SJCRH30 (cell line): ENCODE measurements at places on chromosomes 16 and 17. TPM values are rescaled to one million over a fixed set of nuclear protein-coding genes. Genes with fewer than 3 reads are reported as not detected.

Gene CDRT15
- 0.36 and 0.66 TPM in 2 replicates for total RNA-seq

Gene METTL2A
- total RNA-seq = 30.1 and 33.8 TPM in 2 replicates

DNA sequence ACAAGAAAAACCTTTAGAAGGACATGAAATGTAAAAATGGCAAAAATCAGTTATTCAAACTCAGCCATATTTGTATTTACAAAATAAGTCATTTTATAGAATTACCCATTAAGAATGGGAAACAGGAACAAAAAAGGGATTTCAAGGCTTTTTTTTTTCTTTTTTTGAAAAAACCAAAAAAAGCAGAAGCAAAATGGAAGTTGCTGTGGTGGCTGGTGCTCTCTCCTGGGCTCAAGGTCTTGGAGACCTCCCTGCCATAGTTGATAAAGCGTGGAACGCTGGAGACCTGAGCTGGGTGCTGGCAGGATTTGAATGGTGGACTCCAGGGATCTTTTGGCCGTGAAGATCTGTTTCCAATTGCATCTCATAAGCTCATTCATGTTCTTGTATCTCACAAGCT, 3.1 kb downstream of the PLCG2 start:
- no peaks in the 10 kb centered on the region for H3K4me1 ChIP-seq
- DNase-seq = no peak
- H3K27ac ChIP-seq = no peak overlapping the region
- H3K36me3 ChIP-seq = no peaks in the 10 kb centered on the region
- no peak overlapping the region for H3K4me3 ChIP-seq

Gene ALOX12
- not detected in 2 replicates for total RNA-seq

DNA sequence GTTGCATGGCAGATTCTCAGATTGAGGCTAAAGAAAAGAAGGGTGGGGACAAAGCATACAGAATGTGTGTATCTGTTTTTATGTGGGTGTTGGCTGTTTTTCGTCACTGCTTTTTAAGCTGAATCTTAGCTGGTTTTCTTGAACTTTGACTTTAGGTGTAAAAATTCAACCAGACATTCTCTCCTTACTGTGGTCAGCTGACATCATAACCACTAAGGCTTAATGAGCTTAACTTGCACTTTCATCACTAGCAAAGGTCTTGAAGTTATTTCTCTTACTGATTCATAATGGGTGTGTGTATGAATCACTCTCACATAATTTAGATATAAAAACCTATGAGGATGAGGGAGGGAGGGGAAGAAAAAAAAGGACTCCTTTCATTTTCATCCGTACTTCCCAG, 4.0 kb upstream of the CDC6 start:
- H3K36me3 ChIP-seq = peaks cover 3% of the 10 kb centered on the region
- no peak overlapping the region for H3K4me3 ChIP-seq
- H3K27me3 ChIP-seq = no peaks in the 10 kb centered on the region
- H3K4me1 ChIP-seq = peaks cover 26% of the 10 kb centered on the region
- peak overlapping the region; percentile 80 for H3K27ac ChIP-seq

Gene CPHXL2
- total RNA-seq = not detected in 2 replicates

Gene CCL17
- total RNA-seq = not detected in 2 replicates

Gene PPY
- total RNA-seq = not detected in 2 replicates

- H3K27ac ChIP-seq = peak overlapping the region; percentile 36; the same call in 1 of the 2 replicates
- peaks cover 49% of the 10 kb centered on the region for H3K4me1 ChIP-seq
- DNase-seq = no peak
- no peaks in the 10 kb centered on the region for H3K36me3 ChIP-seq
Observed at GRCh38 chr17:40321961-40322357, 13.0 kb downstream of the RARA start.

GRCh38 chr17:80071116-80071841, 30.1 kb upstream of the GAA start:
- H3K27me3 ChIP-seq = no peaks in the 10 kb centered on the region
- DNase-seq = no peak
- no peak overlapping the region for H3K4me3 ChIP-seq
- no peaks in the 10 kb centered on the region for H3K36me3 ChIP-seq
- peaks cover 11% of the 10 kb centered on the region; the same call in 1 of the 2 replicates for H3K4me1 ChIP-seq

Gene DPH1
- total RNA-seq = 14.4 and 14.6 TPM in 2 replicates

DNA sequence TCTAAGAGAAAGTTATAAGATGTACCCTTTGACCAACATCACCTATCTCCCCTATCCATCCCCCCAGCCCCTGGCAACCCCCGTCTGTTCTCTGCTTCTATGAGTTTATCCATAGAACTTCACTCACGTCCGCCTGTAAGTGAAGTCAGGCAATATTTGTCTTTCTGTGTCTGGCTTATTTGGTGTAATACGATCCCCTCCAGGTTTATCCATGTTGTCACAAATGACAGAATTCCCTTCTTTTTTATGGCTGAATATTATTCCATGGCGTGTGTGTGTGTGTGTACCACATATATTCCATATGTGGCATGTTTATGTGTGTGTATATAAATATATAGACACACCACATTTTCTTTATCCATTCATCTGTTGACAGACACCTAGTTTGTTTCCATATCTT, 339.7 kb downstream of the CPPED1 start:
- no peak for DNase-seq
- H3K36me3 ChIP-seq = no peaks in the 10 kb centered on the region
- no peaks in the 10 kb centered on the region for H3K27me3 ChIP-seq
- no peak overlapping the region for H3K4me3 ChIP-seq

DNA sequence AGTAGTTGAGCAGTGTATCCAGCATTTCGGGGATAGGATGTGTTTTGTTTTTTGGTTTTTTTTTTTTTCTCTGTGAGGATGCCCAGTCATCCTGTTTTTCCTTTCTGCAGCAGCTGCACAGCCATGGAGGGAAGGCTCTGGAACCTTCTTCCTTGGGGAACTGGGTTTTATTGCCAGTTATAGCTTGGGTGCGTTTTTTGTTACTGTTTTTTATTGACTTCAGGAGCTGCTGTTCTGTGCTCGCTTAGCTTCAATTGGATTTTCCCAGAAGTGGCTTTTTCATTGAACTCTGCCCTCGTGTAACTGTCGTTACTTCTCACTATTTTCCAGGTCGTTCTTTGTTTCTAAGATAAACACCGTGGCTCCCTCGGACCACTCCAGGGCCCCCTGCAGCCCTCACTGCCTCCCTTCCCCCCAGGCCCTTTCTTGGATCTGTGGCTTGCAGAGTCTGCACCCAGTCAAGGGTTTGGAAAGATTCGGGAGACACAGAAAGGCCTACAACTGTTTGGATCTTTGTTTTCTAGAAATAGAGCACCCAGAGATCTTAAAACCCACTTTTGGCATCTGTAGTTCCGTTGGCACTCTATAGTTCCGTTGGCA, 119.7 kb upstream of the CACNG5 start:
- no peaks in the 10 kb centered on the region for H3K27me3 ChIP-seq
- no peaks in the 10 kb centered on the region for H3K36me3 ChIP-seq
- no peak for DNase-seq
- H3K27ac ChIP-seq = no peak overlapping the region

- H3K4me3 ChIP-seq = no peak overlapping the region
- peak; percentile 46 for DNase-seq
Observed at GRCh38 chr17:64028874-64029464, 8.5 kb upstream of the ICAM2 start.

DNA sequence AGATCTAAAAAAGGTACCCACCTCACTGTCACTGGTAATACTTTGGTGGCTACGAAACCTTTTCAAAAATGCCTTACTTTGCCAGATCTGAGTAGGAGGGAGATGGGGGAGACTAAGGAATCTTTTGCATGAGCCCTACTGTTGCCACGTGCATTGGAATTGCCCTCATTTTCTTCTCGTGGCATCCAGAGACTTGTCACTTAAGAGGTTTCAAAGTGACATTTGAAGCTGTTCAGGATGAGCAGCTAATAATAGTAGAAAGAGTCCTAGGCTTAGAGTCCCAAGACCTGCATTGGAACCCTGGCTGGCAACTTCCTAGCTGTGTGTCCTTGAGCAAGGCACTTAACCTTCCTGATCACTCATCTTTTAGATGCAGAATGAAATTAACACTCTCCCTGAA, 43.5 kb downstream of the GPRC5B start:
- H3K4me3 ChIP-seq = no peak overlapping the region
- DNase-seq = no peak
- H3K4me1 ChIP-seq = peaks cover 42% of the 10 kb centered on the region

Gene VAMP2
- 6.1 and 7.9 TPM in 2 replicates for total RNA-seq

DNA sequence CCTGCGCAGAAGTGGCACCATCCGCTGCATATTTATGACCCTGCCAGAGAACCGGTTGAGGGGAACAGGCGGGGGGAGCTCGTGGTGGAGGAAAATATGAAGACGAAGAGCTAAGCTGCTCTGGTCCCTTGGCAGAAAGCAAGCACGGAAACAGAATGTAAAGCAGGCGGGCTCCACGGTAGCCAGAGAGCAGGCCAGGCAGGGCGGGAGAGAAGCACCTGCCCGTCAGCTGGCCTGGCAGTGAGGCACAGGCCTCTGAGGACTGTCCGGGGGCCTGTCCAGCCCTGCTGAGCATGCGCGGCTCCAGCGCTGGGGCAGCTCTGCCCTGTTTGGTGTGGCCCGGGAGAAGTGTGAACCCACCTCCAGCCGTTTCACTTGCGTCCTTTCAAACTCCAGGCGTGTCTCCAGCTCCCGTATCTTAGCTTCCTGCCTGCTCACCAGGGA, 46.7 kb downstream of the PIPOX start:
- H3K4me1 ChIP-seq = peaks cover 29% of the 10 kb centered on the region

DNA sequence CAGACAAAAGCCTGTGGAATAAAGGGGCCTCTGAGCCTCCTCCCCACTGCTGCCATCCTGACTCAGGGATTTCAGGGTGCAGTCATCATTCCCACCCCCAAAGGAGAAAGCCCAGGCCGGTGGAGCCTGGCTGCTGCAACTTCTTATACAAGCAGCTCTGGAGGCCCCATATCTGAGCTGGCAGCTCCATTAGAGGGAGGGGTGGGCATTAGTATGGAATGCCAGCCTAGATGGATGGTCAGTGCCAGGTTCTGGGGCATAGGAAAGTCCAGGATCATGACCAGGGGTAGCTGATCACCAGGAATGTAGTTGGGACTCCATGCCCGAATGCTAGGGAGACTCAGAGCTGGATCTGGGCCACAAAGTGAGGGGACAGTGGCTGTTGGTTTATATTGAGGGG, 581.0 kb downstream of the KCNJ18 start:
- H3K4me3 ChIP-seq = no peak overlapping the region
- H3K36me3 ChIP-seq = no peaks in the 10 kb centered on the region
- peaks cover 22% of the 10 kb centered on the region for H3K27me3 ChIP-seq

DNA sequence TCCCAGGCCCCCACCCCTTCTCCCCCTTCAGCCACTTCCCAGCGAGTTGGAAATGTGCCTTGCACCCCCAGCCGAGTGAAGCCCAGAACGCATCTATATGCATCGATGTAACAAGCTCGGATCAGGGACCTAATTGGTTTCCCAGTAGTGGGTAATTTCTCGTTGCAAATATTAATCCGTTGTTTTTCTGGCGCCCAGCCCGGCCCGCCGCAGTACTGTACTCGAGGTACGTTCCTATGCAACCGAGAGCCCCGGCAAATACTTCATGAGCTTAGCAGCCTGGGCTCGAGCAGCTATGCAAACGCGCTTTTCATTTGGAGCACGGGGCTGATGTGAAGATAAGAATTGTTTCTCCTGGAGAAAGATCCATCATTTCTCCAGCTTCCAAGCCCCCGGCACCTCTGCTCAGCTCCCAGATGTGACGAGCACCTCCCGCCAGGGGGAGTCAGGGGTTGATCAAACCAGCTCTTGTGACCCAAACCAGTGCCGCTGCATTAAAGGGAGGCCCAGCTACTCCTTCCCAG, 229.8 kb downstream of the KATNIP start:
- no peak overlapping the region for H3K4me3 ChIP-seq
- no peaks in the 10 kb centered on the region for H3K27me3 ChIP-seq
- DNase-seq = no peak

DNA sequence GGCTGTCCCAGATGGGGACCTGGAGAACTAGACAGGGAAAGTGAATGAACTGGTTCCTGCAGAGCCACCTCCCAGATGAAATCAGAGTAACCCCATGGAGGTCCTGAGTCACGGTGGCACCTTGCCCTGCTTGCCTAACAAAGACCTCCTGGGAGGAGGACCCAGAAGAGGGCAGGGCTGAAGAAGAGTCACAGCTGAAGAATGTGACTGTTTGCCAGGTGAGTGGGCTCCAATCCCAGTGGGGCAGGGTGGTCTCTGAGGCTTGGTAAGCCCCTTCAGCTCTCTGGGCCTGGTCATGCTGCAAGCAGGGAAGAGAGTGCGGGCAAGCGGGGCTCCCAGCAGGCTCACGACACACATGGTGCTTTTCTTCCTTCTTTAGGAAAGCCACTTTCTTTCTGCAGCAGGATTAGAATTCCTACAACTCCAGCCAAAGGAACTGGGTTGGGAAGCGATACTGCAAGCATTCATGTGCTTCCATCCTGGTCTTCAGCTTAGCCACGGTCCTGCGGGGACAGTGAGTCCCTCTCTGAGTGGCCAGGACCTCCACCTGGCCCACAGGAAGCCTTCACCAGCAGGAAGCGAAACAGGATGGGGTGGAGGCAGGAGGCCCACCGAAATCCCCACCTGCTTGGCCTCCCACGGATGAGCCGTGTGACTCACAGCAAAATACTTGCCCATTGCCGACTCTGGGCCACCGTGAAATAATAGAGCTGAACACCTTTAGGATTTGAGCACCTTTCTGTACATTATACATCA, 4.3 kb downstream of the C16orf74 start:
- no peak for DNase-seq
- peaks cover under 1% of the 10 kb centered on the region; the same call in 1 of the 2 replicates for H3K4me1 ChIP-seq
- no peak overlapping the region for H3K27ac ChIP-seq
- no peak overlapping the region for H3K4me3 ChIP-seq
- H3K36me3 ChIP-seq = no peaks in the 10 kb centered on the region

Gene KRTAP4-4
- total RNA-seq = not detected in 2 replicates

Gene PPL
- 0.18 and 0.22 TPM in 2 replicates for total RNA-seq

- H3K4me1 ChIP-seq = no peaks in the 10 kb centered on the region
- no peak for DNase-seq
- no peaks in the 10 kb centered on the region for H3K27me3 ChIP-seq
Observed at GRCh38 chr16:81265658-81266451, 27.4 kb downstream of the BCO1 start.

Gene ZG16B
- not detected in 2 replicates for total RNA-seq

Gene IRF8
- total RNA-seq = not detected in 2 replicates

DNA sequence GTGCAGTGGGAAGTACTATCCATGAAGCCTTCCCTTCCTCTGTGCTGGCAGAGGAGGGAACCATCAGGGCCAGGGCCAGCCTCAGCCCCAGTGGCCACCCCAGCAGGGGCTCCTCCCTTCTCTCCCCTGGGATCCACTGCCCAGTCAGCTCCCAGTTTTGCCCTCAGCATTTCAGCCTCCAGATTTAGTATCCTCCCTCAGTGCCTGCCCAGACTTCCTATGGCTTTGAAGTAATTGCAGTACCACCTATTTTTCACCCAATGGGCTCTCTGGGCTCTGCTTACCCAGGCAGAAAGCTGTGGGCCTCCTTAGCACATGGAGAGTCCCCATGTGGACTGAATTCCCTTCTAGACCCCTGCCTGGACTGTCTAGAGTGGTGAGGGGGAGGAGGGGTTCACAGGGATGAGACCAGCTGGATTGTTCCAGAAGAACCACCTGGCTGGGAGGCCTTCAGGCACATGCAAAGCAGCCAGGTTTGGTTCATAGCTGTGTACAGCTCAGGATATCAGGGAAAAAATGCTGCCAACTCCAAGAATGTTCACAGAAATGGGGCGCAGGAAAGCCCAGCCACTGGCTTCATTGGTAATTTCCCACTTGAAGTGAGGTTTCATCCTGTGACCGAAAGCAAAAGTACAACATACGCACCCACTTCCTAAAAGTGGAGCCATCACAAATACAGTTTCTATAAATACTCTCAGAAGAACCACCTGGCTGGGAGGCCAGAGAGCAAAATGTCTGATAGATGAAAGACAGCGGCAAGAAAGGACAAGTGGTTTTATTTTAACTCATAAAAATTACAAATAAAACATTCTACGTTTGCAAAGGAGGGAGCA, 15.2 kb upstream of the HERPUD1 start:
- H3K27ac ChIP-seq = no peak overlapping the region
- no peak for DNase-seq
- H3K27me3 ChIP-seq = no peaks in the 10 kb centered on the region

GRCh38 chr17:43583332-43583731, 37.2 kb upstream of the ETV4 start:
- no peak for DNase-seq
- H3K27ac ChIP-seq = no peak overlapping the region
- H3K4me1 ChIP-seq = peaks cover 31% of the 10 kb centered on the region
- H3K27me3 ChIP-seq = no peaks in the 10 kb centered on the region
